CD4-positive, alpha-beta memory T cell (primary cell): ENCODE measurements at places on chromosomes 2 and 18. TPM values are rescaled to one million over a fixed set of nuclear protein-coding genes. Genes with fewer than 3 reads are reported as not detected.

PROKR1 gene
- not detected for total RNA-seq

RAX gene
- total RNA-seq = not detected

SLC11A1 gene
- 1.3 TPM for total RNA-seq

C2orf81 gene
- 7.5 TPM for total RNA-seq

FRZB gene
- total RNA-seq = not detected

DES gene
- not detected for total RNA-seq

NDC80 gene
- 6.2 TPM for total RNA-seq

TSPYL6 gene
- not detected for total RNA-seq

CAPN14 gene
- total RNA-seq = 0.61 TPM

KLHL30 gene
- not detected for total RNA-seq
